LNCaP clone FGC (cell line): ENCODE measurements at places on chromosomes 6 and 20.

DNA sequence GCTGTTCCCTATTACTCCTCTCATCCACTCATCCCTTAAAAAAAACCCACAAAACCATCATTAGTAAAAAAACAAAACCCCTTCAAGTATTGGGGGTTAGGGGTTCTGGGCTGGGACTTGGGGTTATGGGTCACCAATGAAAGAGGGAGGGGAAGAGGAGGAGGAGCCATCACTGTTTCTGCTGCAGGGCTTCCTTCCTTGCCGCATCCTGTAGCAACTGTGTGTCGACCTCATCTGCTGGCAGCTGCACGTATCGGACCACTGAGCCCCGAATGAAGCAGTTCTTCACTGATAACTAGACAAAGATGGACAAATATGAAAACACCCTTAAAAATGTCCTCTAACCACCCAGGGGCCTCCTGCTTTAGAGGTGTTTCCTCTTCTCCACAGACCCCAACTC is 2.0 kb upstream of the VARS1 start:
- DNase-seq, result no peak

GRCh38 chr6:163698086-163698485 is 283.6 kb downstream of the QKI start:
- DNase-seq, result no peak

DNA sequence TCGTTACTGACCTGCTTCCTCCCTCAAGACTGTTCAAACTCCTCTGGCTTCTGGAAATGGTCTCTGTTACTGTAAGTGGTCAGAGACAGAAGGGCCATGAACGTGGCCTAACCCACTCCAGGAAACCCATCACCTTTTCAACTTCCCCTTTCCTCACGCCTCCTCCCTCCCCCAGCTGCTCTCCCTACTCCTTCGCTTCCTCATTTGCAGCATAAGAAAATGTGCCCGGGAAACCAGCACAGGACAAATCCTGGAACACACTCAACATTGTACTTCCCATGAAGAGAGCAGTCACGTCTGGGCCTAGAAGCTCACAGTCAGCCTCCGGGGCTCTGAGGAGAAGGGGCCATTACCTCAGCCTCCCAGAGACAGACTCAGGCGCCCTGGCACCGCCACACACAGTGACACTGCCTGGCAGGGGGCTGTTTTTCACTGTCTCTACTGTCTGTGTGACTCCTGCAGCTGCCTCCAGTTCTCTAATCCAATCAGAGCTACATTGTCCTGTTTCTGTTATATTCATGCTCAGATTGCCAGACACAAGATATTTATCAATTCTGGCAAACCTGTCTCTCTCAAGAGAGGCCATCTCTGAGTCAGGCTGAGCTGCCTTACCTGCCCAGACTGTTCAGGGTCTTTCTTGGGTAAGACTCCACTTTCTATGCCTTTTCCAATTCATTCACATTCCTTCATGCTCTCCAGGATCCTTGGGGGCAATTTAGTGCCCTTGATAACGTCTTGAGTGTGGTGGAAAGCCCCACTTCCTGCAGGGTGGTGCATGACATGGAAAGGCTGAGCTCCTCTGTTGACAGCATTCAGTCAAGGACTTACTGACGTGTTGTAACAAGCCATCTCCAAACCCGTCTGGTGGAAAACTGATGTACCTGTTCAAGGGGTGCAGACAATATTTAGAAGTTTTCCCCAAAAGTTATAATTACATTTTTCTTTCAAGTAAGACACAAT is 242.2 kb downstream of the HIVEP2 start:
- DNase-seq, result no peak

- DNase-seq, result no peak
Measured at GRCh38 chr6:126376682-126377081, 36.8 kb downstream of the CENPW start.

GRCh38 chr20:7171911-7172310 is 404.4 kb downstream of the BMP2 start:
- DNase-seq, result no peak

DNA sequence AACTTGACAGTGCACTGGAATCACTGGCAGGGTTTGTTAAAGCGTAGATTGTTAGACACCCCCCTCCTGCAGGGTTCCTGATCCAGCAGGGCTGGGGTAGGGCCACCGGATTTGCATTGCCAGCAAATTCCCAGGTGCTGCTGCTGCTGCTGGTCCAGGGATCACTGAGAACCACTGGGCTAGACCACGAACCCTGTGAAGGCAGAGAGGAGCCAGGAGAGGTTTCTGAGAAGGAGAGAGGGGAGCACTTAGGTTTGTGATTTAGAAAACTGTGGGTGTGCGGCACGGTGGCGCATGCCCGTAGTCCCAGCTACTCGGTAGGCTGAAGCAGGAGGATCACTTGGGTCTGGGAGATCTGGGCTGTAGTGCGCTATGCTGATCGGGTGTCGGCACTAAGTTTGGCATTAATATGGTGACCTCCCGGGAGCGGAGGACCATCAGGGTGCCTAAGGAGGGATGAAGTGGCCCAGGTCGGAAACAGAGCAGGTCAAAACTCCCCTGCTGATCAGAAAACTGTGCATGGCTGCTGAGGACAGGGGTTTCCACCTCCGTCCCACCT is 53.6 kb upstream of the FAM83D start:
- no peak for DNase-seq

DNA sequence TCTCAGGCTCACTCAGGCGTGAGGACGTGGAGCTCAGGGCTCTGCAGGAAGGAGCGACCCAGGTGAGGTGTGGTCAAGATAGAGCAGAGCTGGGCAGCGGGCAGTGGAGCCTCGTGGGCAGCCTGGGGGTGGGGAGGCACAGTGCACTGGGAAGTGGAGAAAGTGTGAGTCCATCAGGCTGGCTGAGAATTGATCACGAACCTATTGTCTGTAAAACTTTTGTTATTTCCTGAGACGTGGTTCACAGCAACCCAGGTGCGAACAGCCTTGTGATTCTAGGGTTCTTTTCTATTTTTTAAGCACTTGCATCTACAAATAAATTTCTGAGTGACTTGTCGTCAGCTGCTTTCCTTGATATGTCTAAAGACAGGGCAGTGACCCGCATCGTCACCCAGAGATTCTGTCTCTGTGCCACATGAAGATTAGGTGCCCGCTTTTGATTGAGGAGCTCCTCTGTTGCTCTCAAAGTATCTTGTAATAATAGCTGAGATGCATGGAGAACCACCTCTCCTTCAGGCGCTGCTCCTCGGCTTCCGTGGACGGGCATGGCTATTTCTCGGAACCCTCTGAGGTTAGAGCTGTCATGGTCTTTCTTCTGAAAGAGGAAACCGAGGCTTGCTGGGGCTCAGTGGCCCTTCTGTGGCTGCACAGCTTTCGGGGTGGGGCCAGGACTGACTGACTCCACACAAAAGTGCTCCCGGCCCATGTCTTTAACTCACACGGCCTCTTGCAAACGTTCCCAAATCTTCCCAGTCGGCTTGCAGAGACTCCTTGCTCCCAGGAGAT is 662 bp upstream of the CCR6 start:
- DNase-seq, result no peak

GRCh38 chr6:7108964-7109836 is 1.4 kb downstream of the RREB1 start:
- peak; percentile 42 for DNase-seq

DNA sequence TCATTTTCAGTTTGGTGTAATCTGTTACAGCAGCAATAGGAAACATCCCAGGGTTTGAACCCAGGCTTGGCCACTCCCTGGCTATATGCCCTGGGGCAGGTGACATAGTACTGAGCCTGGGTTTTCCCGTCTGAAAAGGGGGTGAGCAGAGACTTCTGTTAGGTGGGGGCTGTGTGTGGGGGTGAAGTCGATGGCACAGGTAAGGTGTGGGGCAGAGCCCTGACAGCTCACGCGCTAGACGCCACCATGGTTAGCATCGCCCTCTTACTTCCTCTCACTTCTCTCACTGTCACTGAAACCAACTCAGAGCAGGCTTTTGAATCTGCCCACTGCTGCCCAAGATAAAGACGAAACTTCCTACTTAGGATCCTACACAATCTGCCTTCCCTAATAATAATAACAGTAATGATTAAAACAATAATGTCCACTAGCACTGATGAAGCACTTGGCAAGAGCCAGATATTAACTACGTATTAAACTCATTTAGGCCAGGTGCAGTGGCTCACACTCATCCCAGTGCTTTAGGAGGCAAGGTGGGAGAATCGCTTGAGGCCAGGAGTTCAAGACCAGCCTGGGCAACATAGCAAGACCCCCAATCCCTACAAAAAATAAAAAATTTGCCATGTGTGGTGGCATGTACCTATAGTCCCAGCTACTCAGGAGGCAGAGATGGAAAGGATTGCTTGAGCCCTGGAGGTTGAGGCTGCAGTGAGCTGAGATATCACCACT is 117.9 kb upstream of the PTPN1 start:
- no peak for DNase-seq

- no peak for DNase-seq
Measured at GRCh38 chr20:16314748-16315159, 258.5 kb downstream of the KIF16B start.

DNA sequence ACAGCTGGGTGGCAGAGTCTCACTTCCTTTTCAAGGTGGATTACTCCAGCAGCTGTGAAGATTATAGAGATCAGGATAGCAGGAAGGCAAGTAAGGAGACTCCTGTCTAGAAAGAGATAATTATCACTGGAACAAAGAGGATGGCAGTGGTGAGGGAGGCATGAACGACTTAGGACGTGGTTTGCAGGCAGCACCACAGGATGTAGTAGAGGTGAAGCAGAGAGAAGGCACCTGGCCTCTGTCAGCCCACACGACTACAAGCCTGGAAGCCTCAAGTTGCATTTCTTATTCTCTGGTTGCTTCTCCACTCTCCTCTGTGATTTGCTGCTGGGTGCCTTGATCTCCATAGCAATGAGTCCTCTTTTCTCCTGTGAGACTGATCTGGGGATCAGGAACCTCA is 62.7 kb downstream of the TSHZ2 start:
- DNase-seq, result no peak

DNA sequence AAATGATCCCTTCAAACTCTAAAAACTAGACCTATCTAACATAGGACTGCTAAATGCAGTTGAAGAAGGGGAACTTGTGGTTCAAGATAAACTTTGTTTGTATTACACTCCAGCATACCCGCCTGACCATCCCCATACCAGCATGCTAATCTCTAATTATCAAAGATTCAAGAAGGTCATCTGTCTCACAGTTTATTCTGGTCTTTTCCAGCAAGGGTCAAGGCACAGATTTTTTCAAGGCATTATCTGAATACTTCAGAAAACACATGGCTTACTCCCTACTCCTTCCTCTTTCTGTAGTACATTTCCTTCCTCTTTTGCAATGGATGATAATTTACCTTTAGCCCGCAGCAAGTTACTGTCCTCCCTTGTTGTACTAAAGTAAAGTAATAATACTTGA is 174.1 kb downstream of the PKHD1 start:
- DNase-seq, result no peak

DNA sequence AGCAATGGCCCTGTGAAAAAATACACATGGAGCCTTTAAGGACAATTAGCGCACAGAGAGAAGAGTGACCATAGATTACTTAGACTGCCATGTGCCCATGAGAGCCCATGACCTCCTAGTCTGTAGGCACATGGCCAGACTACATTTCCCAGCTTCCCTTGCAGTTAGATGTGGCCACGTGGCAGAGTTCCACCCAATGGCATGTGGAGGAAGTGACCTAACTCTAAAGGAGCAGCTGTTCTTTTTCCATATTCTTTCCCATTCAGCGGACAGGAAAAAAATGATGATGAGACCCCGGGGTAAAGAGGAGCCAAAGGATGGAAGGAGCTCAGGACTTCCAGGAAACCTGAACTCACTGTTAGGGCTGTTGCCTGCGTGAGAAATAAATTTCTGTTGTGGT is 116.6 kb downstream of the CBLN4 start:
- DNase-seq, result peak; percentile 10

DNA sequence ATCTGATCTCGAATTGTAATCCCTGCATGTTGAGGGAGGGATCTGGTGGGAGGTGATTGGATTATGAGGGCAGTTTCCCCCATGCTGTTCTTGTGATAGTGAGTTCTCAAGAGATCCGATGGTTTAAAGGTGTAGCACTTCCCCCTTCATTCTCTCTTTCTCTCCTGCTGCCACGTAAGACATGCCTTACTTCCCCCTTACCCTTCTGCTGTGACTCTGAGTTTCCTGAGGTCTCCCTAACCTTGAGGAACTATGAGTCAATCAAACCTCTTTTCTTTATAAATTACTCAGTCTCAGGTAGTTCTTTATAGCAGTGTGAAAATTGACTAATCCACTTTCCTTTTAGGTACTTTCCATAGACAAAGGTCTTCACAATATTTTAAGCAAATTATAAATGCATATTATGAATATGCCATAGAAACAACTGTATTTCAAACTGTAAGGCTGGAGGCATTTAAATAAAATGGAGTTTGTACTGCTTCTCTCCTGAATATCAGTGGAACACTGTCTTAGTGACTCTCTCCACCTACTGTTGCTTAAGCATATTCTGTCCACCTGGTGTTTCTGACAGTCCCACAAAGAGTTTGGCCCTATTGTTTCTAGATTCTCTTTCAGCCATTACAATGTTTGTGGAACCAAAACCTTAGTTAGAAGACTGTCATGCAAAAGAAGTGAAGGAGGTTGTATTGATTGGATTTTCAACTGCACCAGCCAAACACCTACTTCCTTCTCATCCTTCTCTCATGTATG is 24.3 kb upstream of the IL17A start:
- DNase-seq, result no peak
